ENCODE measurements at places on chromosomes 2 and 18. TPM values are rescaled to one million over a fixed set of nuclear protein-coding genes. Genes with fewer than 3 reads are reported as not detected.

ADAM23 gene
- polyA plus RNA-seq = 17.0 TPM

FSHR gene
- 0.11 TPM for polyA plus RNA-seq

CNDP1 gene
- 0.05 TPM for polyA plus RNA-seq

MTIF2 gene
- polyA plus RNA-seq = 30.2 TPM

TNFAIP6 gene
- 3.1 TPM for polyA plus RNA-seq

Data from right cardiac atrium (tissue), 5 donors.